Left cardiac atrium (tissue), 4 donors: ENCODE measurements at places on chromosomes 6 and 20. TPM values are rescaled to one million over a fixed set of nuclear protein-coding genes. Genes with fewer than 3 reads are reported as not detected.

Gene DAAM2
- 14.7 TPM for total RNA-seq

DNA sequence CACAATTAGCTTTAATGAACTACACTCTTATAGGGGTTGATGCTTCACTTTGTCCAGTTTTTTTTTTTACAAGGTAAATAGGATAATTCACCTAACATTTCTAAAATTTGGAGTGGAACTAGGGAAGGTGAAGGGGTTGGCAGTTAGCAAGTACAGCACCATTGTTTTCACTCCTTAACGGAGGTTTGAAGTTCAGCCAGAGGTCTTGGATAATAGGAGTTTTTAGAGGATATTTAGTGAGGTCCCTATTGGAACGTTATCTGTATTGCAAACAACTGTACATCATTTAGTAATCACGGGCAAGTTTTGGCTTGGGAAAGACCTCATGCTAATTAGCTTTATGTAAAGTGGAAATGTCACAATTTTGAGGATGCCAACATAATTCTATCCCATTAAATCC lies 52.3 kb upstream of the TBX18 start:
- no peak for DNase-seq

DNA sequence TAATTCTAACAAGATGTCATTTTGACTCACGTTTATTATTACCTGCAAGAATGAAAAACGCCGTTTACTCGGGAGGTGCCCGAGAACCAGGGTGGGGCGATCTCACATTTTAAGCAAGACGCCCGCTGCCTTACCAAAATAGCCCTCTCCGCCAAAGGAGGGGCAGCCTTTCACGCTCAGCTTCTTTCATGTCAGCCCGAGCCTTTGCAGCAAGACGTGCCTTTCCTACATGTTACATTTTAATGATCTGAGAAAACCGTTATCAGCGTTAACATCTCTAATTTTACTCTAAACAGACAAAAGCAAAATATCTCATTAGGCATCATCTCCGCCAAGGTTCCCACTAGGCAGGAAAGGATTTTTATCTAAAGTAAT lies 2.0 kb downstream of the BACH2 start:
- DNase-seq, result no peak

DNA sequence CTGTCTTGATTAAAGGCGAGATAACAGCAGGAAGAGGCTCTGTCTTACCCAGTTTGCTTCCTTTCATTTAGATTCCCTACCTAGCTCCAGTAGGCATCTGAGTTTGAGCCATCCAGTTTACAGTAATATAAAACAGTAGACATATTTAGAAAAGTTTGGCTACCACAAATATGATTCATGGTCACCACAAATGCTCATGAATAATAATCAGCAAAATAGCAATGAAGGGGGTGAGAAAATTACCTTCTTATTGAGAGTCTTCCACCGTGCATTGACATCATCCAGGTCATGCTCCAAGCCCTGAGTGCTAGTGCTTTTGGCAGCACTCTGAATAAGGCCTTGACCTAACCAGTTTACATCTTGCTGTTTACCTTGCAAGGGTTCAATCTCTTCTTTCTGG lies 106.2 kb downstream of the DST start:
- no peak for DNase-seq

DNA sequence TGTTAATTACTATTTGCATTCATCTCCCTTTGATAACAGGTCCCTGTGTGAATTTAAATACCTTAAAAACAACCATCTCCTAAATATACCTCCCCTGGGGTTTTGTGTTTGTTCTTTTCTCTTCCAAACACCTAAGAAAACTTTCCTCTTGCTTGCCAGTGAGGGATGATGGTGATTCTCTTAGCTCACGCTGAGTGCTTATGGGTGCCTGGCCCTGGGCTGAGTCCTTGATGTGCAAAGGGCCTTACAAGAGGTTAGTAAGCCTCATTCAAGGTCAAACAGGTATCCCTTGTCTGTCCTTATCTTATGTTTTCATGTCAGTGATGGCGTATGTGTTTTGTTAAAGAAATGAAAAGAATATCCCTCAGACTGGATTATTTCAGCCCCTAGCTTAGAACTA lies 76.3 kb downstream of the SYCP2L start:
- DNase-seq, result no peak

DNA sequence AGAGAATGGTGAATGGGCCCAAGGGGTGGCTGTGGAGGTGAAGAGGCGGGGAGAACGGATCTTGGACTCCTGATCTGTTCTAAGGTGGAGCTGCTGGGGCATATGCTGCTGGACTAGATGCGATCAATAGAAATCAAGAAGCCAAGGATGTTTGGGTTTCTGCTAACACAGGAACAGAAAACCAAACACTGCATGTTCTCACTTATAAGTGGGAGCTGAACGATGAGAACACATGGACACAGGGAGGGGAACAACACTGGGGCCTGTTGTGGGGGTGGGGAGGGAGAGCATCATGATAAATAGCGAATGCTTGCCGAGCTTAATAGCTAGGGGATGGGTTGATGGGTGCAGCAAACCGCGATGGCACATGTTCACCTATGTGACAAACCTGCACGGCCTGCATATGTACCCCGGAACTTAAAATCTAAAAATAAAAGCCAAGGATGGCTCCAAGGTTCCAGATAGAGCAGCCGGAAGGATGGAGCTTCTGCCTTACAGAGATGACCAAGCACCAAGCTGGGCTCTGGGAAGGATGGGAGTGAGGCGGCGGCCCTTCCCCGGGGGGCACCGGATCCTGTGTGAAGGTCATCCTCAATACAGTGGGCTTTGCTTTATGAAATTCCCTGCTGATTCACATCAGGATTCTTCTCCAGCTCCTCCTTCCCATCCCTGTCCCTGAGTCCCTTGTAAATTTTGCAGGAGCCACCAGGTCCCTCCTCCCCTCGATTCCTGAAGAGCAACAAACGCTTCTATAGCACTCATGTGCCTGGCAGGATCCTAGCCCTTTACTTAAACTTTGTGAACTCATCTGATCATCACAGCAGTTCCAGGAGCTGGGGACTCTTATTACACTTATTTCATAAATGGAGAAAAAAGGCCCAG lies 109.2 kb upstream of the PTPN1 start:
- DNase-seq, result no peak

DNA sequence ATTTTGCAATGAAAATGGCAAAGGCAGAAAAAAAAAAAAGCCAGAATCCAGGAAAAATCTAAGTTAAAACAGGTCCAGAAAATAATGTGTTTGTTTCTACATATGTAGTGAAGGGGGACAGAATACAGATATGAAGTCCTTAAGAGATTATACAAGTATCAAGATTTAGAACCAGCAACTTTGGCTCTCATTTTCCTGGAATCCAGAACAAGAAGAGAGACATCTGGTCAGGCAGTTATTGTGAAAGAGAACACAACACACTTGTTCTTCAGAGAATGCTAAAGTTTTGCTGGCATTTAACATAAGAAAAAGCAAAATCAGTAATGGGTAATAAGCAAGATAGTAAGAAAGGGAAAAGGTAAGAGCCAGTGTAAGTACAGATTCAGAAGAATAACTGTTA lies 21.1 kb downstream of the BAG2 start:
- no peak for DNase-seq

- DNase-seq, result no peak
Measured at GRCh38 chr6:89805814-89806371, 13.7 kb downstream of the MDN1 start.

GRCh38 chr6:170022827-170023619 lies 267.9 kb downstream of the DLL1 start:
- DNase-seq, result no peak

GRCh38 chr6:72032086-72032485 lies 145.7 kb downstream of the RIMS1 start:
- DNase-seq, result no peak

DNA sequence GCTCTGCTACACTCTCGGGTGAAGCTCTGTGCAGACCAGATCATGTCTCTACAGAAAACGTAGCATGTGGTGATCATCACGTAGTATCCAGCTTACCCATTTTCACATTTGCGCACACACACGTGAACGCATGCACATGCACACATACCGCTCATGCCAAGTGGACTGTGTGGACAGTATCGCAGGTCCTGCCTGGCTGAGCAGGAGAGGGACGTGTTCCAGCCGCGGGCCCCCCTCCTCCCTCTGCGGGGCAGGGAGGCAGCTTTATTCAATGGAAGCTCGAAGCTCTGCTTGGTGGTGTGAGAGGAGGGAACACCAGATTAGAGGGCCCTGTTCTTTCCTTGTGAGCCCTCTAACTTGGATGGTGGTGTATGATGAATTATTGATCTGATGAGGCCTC lies 51.1 kb downstream of the CDH26 start:
- DNase-seq, result no peak

DNA sequence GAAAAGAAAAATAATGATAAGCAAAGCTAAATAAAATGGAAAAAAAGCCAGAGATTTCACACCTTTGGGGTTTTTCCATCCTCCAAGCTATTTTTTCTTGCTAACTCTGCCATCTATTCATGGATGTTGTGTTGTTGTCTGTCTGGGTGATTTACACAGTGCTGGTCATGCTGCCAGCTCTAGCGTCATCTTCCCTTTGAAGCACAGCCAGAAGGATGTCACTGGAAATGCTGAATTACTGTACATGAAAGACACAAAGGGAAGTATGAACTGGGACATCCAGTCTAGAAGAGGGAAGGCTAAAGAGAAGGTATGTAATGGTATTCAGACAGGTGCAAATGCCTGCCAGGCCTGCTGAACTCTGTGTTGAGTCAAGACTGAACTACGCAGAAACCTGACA lies 241.9 kb upstream of the STXBP5 start:
- DNase-seq, result no peak

DNA sequence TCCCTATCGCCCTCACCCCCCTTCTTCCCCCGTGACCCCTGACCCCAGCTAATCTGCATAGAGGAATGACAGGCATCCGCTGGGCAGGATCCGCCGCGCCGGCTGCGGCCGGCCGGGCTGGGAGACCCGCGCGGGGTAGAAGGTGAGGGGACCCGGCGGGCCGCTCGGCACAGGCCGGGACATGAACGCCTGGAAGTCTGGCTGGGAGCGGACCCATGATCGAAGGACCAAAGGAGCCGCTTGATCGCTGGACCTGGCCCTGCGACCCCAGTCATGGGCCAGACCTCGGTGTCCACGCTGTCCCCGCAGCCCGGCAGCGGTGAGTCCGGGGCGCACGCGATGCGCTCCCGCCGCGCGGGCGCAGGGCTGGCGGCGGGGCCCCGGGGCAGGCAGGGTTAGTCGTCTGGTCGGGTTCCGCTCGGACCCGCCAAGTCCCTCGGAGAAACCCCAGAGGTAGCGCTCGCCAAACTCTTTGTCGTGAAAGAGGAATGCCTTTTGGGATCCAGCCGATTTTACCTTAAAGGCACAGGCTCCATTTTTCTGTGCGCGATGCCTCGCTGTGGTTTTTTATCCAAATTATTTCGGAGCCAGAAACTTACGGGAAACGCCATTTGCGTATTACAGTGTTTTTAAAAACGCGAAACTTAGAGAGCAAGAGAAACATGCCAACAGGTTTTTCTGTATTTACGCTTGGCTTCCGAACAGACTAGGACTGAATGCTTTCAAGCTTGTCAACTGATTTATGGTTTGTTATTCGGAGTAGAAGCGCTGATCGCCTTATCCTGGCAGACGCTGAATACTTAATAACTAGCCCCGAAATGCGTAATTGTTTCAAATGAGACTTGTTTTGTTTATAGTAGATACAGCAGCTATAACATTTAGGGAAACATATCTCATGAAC lies at the start of gene PHACTR2:
Gene PHACTR2, plus strand, starts transcription at position 75 of the 901 bp plus-strand sequence. Its CDS starts 199 bp downstream, at position 274.
- DNase-seq, result peak; percentile 84
